ENCODE measurements at places on chromosomes 12 and 14. TPM values are rescaled to one million over a fixed set of nuclear protein-coding genes. Genes with fewer than 3 reads are reported as not detected.

Gene PROX2
- not detected for total RNA-seq

Gene PDE3A
- 0.18 TPM for total RNA-seq

Gene HCAR1
- total RNA-seq: not detected

Gene ACOT4
- total RNA-seq: 0.54 TPM

Gene CELA1
- total RNA-seq: not detected

Gene ITGB7
- total RNA-seq: under 0.01 TPM

Gene MUCL1
- not detected for total RNA-seq

Gene KRT71
- not detected for total RNA-seq

Gene SPRING1
- total RNA-seq: 16.4 TPM

Gene LTBR
- total RNA-seq: 19.7 TPM

Gene ACTN1
- 648 TPM for total RNA-seq

Gene PTCSC3
- not detected for total RNA-seq

Gene FOXN4
- not detected for total RNA-seq

Gene BDKRB1
- total RNA-seq: 56.5 TPM
